ENCODE measurements at places on chromosomes 2 and 18.

DNA sequence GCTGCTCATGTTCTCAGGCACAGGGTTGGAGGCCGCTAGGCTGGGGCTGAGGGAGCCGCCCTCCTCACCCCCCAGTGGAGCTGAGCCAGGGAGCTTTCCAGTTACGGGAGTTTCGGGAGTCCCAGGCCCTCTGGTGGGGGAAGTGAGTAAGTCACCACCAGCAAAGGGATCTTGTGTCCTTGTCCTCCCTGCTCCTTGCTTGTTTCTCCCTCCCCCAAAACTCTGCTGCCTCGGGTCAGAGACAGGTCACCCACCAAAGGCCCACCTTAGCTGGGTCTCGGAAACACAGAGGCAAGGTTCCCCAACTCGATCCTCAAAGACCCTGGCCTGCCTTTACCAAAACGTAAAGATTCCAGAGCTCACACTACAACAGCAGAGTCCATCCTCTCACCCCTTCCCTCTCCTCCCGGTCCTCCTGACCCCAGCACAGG is 60.5 kb upstream of the POMC start:
- DNase-seq = peak; percentile 83

GRCh38 chr2:239959059-239959971 is 65.8 kb downstream of the NDUFA10 start:
- DNase-seq = peak; percentile 37

DNA sequence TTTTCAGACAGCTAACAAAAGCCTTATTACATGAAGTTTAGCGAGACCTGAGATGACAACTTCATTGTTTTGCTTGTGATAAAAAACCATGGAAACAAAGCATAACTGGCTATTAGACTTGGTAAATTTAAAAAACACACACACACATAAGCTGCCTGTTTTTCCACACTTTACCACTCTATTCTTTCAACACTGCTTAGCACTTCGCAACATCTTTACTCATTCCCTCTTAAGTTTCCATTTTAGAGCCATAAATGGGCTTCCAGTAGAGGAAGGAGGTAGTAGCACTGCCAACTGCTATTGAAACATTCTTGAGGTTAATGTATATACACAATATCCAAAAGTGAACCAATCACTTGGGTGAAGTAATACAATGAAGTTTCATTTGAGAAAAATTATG is 54.1 kb downstream of the BAZ2B start:
- peak; percentile 71 for DNase-seq

- DNase-seq = peak; percentile 12
Observed at GRCh38 chr2:160695402-160696086, 201.9 kb upstream of the RBMS1 start.

Data from cardiac fibroblast (primary cell).